ENCODE measurements at places on chromosomes 1 and 21.

DNA sequence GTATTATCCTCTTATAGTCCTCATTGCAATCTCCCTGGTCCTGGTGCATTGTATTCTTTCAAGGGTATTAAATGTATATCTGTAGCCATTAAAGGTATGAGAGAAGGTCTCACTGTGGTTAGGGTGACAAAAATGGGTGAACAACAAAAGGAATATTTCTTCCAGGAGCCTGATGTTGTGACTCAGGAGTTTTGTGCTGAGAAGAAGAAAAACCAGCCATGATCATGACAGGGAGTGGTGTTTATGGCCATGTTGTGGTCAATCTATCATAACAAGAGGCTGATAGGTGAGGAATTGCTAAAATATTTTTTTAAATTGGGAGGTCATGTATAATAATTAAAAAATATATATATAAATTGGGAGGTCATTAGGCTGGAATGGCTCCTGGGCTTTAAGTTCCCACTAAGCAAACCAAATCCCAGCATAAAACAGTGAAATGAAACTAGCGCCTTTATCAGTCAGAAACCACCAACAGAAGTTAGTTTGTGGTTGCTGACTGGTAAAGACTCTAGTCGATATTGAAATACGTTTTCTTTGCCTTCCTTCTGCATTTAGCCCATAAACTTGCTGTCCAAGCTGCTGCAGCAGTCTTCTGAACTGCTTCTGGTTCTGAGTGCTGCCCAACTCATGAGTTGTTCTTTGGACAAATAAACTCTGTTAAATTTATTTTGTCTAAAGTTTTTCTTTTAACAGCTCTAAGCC is 60.3 kb downstream of the TBX19 start:
- no peak for DNase-seq

- DNase-seq = no peak
These were observed 46.7 kb upstream of the LBR start for GRCh38 chr1:225474439-225474985.

- no peak for DNase-seq
These were observed 30.8 kb downstream of the DUSP10 start for GRCh38 chr1:221711063-221711577.

DNA sequence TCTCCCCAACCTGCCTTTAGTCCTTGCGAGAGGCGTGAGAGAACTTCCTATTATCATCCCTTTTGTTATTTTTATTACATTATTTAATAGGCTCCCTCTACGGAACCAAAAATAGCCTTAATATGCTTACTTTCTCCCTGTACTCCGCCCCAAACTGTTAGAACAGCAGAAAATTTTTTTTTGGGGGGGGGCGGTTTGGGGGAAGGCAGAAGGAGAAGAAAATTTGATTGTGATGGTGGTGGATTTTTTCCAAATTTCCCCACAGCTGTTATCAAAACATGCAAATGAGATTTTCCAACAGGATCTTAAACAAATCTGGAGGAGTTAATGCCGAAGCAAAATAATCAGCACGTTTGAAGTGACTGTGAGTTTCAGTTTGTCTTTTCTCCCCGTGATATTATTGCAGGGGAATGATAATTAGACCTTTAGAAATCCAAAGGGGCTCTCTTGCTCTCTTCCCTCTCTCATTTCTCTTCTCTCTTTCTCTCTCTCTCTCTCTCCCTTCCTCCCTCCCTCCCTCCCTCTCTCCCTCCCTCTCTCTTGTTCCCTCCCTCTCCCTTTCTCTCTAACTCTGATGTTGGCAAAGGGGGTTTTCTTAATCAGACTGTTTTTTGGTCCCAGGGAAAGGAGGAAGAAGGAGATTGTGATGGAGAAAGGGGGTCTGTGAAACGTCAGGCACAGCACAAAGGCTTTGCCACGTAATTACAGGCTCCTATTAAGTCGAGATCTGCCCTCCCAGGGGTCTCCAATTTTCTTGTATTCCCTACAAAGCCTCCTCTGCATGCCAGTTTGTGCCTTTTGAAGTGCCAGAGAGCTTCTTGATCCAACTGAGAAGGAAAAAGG is 1.1 kb upstream of the PRRX1 start:
- DNase-seq = no peak

DNA sequence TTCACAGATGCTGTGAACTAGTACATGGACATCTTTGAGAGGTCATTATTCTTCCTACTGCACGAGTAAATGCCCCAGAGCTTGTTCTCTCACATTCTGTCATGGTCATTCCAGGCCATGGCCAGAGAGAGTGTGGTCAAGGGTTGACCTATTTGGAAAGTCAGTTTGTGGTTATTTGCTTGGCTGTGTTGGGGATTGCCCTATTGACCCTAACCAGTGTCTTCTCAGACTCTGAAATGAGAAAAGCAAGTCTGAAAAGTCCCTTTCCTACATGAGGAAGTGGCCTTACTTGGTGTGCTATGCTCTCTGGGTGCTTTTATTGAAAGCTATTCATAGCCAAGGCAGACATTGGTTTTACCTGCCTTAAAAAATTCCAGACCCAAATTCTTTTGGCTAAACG is 26.6 kb downstream of the CLIC6 start:
- no peak for DNase-seq

- no peak for DNase-seq
These were observed 221.1 kb downstream of the LMO4 start for GRCh38 chr1:87549738-87550137.

- DNase-seq = peak; percentile 99
These were observed at the start of gene IFT25 for GRCh38 chr1:53945433-53946251. TSS of gene IFT25 (minus strand) at chr1:53945699. CDS start at chr1:53940082, 5,617 bp downstream.

DNA sequence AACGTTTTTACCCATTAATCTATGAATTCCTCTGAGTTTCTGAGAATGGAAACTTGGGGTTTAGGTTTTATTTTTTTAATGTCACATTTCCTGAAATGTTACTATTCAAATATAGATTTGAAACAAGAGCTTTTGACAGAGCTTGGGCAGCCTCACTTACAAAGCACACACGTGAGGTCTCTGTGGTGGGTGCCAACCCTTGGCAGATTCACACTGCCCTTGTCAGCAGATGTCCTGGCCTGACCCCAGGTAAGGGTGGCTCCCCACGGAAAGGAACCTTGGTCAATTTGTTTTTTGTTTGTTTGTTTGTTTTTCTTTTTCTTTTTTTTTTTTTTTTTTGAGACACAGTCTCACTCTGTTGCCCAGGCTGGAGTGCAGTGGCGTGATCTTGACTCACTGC is 53.5 kb downstream of the FAAP20 start:
- DNase-seq = no peak

- no peak for DNase-seq
These were observed 7.1 kb downstream of the ZBTB7B start for GRCh38 chr1:155009742-155010141.

GRCh38 chr1:36528361-36529349 is 45.9 kb upstream of the CSF3R start:
- no peak for DNase-seq

DNA sequence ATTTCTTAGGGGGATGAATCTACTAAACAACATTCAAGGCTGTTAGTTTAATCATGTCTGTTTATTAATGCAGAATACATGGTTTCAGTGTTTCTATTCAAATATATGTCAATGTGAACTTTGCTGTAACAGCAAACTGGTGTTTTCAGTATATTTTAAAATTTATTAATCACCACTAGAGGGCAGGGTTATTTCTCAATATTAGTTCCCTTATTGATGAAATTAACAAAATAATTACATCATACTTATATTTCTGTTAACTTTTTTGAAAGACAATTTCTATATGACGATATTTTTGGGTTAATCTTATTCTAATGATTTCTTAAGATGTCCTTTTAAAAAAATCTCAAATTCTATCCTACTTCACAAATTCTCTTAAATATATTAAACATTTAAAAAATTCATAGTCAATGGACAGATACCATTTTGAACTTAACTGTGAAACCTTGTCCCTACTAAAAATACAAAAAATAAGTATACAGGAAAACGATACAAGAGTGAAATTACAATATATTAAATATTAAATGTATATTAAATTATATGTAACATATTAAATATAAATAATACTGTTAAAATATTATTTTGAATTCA is 1034.1 kb upstream of the PRMT6 start:
- DNase-seq = no peak

- DNase-seq = no peak
These were observed 32.8 kb downstream of the SNAP47 start for GRCh38 chr1:227768125-227768439.

GRCh38 chr1:216823731-216824130 is 100.5 kb upstream of the ESRRG start:
- DNase-seq = no peak

DNA sequence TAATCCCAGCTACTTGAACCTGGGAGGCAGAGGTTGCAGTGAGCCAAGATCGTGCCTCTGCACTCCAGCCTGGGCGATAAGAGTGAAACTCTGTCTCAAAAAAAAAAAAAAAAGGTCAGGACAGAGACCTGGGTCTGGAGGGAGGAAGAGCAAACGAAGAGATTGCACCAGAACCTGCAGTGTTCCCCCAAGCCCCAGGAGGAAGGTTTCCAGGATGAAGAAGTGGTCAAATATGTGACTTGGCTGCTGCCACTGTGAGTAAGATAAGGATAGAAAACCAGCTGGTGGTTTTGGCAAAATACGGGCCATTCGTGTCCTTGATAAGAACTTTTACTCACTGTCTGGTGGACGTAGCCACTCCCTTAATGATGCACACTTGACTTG is 42.2 kb downstream of the CLDN14 start:
- DNase-seq = no peak

DNA sequence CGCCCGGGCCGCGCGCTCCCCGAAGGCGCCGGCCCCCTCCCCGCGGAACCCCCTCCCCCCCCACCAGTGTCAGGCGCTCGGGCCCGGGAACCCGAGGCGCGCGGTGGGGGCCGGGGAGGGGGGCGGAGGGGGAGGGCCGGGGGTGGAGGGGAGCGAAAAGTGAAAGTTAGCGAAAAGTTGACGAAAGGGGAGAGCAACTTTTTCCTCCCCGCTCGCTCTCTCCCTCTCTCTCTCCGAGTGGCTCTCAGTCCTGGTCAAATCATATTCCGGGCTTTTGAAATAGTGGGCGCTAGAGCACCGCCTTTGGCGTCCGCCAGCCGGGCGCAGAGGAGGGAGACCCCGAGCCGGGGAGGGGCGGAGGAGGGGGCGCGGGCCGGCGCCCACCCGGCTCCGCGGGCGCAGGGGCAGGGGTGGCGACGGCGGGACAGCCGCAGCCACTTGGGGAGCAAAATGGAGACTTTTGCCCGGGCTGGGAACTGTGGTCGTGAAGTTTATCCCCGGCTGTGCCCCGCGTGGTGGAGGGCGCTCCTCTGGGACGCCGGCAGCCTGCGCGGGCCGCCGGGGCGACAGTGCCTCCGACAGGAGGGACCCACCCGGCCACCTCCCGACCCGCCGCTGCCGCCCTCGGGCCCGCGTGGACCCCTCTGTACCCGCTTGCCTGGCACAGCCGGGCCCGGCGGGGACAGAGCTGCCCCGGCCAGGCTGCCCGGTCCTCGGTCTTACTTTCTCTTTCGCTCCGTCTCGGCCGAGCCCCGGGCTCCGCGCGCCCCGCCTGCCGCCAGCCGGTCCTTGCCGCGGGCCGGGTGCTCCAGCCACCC is 697 bp downstream of the PRDM16 start:
- DNase-seq = no peak

DNA sequence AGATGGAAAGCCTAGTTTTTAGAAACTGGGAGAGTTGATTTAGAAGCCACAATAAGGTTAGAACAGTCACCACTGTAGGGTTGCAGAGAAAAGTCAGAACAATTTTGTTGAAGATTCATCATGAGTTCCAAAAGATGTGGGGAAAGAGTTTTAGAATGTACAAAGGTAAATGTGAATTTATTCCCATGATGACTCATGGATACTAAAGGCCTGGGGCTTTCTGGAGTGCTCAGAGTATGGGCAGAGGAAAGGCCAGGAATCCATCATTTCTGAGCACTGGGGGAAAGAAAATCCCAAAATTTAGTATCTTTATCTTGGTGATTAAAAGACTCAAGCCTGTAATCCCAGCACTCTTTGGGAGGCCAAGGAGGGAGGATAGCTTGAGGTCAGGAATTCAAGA is 17.8 kb downstream of the YBX1 start:
- DNase-seq = no peak

- no peak for DNase-seq
These were observed 108.2 kb downstream of the FOXD2 start for GRCh38 chr1:47545912-47546483.

DNA sequence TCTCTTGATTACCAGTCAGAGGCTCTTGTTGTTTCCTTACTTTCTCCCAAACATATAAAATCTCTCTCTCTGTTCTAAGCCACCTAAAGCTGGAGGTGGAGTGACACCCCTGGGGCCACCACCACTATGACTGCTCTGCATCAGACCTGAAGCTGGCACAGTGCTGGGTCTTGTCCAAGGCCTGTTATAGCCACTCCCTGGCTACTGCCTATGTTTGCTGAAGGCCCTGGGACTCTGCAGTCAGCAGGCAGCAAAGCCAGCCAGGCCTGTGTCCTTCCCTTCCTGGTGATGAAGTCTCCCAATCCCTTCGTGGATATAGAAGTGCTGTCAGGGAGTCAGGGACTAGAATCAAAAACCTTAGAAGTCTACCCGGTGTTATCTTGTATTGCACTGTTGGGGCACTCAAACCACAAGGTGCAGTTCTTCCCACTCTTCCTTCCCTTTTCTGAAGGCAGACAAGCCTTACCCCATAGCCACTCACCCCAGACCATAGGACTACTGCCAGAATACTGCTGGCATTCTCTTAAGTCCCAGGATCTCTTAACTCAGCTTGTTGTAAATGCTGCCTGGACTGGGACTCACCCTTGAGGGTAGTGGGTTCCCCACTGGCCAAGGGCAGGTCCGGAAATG is 103.1 kb downstream of the RPS6KC1 start:
- DNase-seq = no peak

DNA sequence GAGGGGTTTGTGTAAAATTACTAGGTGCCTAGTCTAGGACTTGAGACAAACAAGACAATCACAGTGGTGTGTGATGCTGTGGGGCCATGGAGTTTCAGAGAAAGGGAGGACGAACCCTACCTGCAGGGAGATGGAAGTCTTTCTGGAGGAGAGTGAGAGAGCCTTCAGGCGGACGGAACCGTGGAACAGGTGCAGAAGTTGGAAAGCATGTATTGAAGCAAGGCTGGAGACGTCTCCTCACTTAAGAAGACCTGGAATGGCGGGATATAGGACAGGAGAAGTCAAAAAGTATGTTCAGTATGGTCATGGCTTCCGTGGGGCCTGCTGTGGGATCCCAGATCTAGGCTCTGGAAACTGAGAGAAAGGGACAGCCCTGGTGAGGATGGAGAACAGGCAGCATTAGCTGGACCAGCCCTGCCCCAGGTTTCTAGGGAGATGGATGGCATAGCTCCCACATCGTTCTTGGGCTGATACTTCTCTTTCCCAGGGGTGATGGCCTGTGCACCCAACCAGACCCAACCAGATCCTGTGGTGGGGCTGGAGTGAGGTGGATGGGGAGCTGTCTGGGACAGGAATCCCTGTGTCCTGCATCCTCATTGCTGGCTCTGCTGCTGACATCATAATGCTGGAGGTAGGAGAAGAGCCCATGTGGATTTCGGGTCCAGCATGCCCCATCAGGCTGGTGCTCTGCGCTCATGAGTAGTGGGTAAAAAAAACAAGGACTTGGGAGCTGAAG is 15.0 kb upstream of the LRP8 start:
- DNase-seq = no peak
